ENCODE measurements at places on chromosomes 1 and 21.

DNA sequence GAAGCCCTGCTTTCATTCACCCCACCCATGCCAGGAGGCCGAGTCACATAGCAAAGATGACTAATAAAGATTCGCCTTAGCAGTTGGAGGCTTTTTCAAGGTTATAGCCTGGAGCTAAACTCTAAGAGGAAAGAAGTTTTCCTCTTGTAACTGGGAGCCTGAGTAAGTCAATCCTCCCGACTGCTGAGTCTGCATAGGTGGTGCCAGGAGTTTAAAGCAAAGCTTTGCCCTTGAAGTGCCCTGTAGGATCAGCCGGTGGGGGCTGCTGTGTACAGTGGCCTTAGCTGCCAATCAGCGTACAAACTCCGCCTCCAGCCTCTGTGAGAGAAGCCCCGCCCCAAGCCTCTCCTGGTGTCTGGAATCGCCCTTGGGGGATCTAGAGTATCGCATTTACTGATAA, 147.5 kb upstream of the SPATA6 start:
- DNase-seq, result no peak

GRCh38 chr1:54926970-54927369, 40.0 kb upstream of the DHCR24 start:
- no peak for DNase-seq

GRCh38 chr1:201360486-201360885, 17.0 kb downstream of the TNNT2 start:
- no peak for DNase-seq

- DNase-seq, result no peak
Measured at GRCh38 chr1:240464099-240464498, 147.9 kb downstream of the GREM2 start.

DNA sequence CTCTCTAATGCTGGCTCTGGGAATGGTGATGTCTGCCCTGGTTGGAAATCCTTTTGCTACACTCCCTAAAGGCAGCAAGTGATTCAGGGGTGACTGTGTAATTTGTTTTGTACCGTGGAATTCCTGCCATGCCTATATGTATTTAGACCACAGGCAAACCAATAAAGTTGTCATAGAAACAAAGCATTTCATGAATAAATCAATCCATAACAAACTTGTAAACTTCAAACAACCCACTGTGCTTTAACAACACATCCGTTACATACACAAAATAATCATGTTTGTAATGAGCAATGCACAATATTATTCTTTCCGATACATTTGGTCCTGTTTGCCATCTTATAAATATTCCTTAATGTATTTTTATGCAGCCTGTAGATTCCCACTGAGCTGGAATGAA, 330.3 kb upstream of the SNX7 start:
- no peak for DNase-seq

GRCh38 chr1:35594005-35594760, 21.1 kb downstream of the TFAP2E start:
- DNase-seq, result no peak

GRCh38 chr1:64295561-64295960, 92.1 kb downstream of the UBE2U start:
- no peak for DNase-seq
